Activated CD8-positive, alpha-beta memory T cell treated with anti-CD3 and anti-CD28 coated beads for 1 hour (primary cell): ENCODE measurements at places on chromosomes 1 and 21.

DNA sequence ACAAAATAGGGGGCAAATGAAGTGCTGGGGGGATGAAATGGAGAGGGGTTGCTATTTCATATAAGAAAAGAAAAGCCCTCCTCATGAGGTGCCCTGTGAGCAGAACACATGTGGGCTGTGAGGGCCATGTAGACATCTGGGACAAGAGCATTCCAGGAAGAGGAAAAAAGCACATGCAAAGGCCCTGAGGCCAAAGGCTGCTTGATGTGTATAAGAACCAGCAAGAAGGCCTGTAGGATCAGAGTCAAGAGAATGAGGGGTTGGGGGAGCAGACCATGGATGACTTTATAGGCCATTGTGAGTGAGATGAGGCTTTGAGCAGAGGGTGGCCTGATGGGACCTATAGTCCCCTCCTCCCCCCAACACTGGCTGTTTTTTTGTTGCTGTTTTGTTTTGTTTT, 7.7 kb upstream of the RAB4A start:
- no peak for DNase-seq

DNA sequence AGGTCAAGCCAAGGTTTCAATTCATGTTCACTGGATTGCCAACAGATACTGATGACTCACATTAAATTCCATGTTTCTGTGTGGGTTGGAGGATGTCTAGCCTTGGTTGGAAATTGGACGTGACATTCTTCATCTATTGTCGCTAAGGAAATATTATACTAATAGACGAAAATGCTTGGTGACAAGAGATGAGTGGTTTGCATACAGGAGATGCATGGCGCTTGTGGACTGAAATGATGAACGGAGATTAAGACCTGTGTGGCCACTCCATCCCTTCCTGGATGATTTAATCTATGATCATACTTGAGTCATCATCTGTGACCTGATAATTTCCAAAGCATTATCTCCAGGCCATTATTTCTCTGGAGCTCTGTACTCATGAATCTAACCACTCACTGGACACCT, 97.0 kb upstream of the CD34 start:
- DNase-seq = no peak

DNA sequence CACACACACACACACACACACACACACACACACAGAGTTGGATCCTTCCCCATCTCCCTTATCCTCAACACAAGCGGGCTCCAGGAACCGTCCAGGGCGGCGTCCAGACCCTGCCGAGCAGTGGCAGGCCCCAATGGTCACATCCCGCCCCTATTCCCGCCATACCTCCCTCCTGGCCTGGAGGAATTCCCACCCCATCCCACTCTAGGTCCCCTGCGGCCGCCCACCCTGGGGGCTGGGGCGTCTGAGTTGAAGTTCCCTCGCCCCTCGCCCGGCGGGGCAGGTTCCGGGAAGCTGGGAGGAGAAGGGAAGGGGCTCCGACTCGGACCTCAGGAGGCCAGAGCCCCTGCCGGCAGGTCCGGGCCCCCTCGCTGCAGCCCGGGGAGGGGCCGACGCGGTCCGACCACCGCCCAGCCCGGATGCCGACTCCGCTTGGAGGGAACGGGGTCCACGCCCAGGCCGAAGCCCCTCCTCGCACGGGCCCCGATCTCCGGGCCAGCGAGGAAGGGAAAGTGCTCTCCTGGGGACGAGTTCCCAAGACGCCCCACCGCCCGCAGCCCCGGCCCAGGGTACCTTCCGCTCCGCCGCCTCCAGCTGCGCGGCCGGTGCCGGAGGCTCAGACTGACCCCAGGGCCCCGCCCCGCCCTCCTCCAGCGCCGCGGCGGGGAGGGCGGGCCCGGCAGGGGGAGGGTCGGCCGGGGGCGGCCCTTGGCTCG, at the start of gene RHOC:
Gene RHOC, minus strand, starts transcription at position 623 of the 716 bp plus-strand sequence. CDS start 3,328 bp downstream, outside the sequence.
- DNase-seq = no peak

- peak; percentile 72 for DNase-seq
These were observed 14.0 kb downstream of the RNF187 start for GRCh38 chr1:228500901-228501871.
